ENCODE measurements at places on chromosomes 1 and 21.
A peak's percentile ranks its signal among the peaks of the same experiment; 100 is the strongest.

GRCh38 chr1:115314092-115314491, 24.0 kb downstream of the NGF start:
- DNase-seq: no peak

- DNase-seq: no peak
Observed at GRCh38 chr1:89331890-89332289, 32.0 kb upstream of the GBP6 start.

DNA sequence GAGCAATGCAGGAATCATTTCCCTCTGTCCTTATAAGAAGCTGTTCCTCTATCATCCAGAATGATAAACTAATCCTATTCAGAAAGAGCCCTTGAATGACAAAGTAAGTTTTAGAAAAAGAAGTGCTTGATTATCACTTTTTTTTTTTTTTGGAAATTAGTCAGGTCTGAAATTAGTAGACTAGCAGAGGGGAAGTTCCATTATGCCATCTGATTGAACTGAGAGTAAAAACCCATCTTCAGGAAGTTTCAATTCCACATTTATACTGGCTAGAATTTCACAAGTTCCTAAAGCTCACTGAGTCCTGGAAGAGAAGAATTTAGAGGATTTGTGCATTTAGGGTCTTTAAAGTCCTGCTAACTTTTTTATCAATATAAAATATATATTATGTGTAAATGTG, 128.8 kb upstream of the COA6 start:
- no peak for DNase-seq

GRCh38 chr1:111649227-111649626, 29.6 kb downstream of the RAP1A start:
- DNase-seq: no peak

GRCh38 chr21:36985751-36986594, 19.5 kb upstream of the HLCS start:
- peak; percentile 52 for DNase-seq

GRCh38 chr1:183454377-183454776, 17.9 kb upstream of the SMG7 start:
- DNase-seq: no peak

DNA sequence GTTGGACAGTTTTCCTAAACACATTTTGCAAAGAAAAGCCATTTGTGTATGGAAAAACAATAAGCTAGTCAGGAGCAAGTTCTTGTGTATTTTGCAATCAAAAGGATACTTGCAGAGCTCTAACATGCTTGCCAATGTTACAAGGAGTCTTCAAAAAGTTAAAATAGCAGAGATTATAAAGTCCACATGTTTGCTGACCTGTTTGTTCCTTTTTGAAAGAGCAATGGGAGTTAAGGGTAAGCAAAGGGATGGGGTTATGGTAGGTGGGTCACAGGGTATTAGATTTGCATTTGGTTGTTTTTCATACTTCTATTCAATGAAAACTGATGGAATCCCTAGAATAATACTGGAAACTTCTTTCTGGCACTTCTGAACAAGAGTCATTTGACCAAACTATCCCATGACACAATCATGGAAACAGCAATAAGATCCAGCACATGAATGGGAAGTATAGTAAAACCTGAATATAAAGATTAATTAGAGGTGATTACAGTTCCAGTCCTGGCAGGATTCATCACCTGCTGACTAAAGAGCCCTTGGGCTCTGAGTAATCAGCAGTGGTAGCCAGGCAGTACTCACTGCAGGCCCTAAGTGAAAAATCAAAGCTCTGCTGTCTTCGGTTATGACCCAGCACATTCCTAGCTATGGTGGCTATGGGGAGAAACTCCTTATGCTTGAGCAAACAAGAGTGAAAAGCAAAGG, 27.1 kb upstream of the ZC3H11B start:
- no peak for DNase-seq

DNA sequence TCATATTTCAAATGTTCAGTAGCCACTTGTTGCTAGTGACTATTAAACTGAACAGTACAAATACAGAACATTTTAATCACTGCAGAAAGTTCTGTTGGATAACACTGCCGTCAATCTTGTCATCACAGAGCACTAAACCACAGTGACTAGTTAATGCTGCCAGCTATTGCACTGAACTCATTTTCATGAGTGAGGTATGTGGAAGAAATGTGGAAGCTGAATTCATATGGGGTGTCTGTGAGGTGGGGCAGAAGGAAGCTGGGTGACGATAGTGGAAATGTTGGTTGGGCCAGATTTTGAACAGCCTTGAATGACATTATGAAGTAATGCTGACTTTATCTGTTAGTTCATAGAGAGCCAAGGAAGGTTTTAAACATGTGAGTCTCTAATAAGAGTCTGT, 49.6 kb downstream of the OSBPL9 start:
- no peak for DNase-seq

GRCh38 chr1:160876311-160876710, 8.7 kb downstream of the ITLN1 start:
- no peak for DNase-seq

DNA sequence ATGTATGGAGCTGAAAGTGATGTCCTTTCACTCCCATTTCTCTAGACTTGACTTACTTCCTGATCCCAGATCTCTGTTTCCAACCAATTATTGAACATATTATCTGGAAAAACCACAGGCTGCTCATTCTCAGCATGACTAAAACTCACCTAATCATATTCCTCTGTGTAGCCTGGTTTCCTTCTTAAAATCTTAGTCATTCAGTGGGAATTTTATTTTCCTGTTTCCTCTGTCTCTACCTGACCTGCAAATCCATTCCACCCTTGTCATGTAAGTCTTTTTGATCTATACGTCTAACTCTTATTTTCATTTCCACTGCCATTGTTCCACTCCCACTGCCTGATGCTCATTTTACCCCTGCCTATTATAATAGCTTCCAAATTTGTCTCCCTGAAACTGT, 67.9 kb upstream of the APOBEC4 start:
- no peak for DNase-seq

- DNase-seq: no peak
Observed at GRCh38 chr1:168565825-168566224, 10.6 kb upstream of the XCL1 start.

- DNase-seq: no peak
Observed at GRCh38 chr1:27634985-27635367, at the start of gene FGR. FGR (minus strand) TSS chr1:27635185; CDS start chr1:27623916, 11,269 bp downstream.

DNA sequence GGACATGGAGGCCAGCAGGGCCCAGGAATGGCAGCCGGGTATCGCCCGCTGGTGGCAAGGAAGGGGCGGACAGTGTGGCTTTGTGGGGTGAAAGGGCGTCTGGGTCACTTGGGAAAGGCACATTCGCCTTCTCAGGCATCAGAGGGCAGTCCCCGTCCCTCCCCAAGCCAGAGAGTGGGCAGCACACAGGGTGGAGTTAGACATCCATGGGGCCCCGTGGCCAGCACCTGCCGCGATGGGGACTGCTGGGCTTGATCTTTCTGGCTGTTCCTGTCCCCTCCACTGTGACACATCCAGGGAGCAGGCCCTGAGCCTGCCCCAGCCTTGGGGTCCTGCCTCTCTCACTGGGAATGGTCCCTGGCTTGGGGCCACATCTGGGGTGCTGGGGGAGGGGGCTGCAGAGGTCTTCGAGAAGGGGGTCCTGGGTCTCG, 4.0 kb upstream of the TRPM2 start:
- no peak for DNase-seq

DNA sequence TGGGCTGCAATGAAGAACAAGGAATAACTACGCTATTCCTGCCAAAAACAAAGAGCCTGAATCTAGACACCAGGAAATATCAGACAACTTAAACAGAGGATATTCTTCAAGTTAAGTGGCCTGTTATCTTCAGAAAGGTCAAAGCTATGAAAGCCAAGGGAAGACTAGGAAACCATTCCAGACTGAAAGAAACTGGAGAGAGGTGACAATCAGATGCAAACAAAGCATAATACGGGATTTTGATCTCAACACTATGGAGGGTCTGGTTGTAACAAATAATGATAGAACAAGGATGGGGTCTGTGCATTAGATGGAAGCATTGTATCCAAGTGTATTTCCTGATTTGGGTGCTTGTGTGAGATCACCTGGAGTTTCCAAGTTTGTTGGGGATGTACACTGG, 2.7 kb downstream of the EPRS1 start:
- no peak for DNase-seq

- no peak for DNase-seq
Observed at GRCh38 chr1:41514381-41514780, 29.9 kb upstream of the EDN2 start.

DNA sequence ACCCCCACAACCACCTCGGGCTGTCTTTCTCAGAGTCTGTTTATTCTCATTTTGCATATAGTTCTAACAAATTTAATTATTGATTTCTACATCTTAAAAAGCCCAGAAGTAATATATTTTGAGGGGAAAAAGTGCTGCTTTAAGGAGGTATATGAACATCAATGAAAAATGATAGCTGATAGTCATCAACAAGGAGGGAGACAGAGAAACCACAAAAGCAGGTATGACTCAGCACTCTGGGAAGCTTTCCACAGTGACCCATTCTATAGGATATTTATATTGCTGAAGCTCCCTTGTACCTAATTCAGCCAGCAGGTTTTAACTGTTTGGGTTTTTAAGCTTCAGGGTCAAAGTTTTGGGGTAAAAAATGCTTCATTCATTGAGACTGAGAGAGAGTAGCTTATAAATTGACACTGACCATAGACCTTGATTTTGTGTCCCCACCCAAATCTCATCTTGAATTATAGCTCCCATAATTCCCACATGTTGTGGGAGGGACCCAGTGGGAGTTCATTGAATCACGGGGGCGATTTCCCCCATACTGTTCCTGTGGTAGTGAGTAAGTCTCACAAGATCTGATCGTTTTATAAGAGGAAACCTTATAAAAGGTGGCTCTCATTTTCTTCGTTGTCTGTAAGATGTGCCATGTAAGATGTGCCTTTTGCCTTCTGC, 27.4 kb downstream of the VANGL1 start:
- no peak for DNase-seq

DNA sequence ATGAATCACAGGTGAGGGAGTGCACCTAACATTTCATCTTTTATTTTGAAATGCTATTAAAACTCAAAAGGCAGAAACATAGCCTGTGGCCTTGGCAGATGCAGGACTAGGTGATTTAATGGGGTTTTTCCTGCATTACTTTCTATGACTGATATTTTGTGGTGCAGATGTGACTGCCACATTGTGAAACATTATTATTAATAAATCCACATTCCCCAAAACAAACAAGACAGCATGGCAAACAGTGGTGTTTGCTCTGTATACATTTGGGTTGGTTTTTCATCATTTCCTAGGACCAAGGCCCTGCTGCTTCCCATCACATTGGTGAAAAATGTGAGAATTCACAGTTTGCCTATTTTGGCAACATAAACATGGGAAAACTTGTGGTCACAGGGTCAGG, 247.6 kb upstream of the SGIP1 start:
- DNase-seq: no peak

DNA sequence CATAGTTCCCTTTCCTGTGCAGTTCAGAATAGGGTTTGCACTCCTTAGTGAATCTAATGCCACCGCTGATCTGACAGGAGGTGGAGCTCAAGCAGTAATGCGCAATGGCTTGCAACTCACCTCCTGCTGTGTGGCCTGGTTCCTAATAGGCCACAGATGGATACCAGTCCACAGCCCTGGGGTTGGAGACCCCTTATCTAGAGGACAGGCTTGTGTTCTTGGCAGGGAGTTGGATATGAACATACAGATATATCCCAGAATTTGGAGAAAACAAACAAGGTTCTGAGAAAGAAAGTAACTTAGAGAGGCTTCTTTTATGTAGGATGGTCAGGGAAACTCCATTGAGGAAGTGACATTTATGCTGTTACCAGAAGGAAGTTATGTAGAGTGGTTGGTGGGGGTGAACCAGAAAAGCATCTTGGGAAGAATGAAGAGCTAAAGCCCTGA, 5.1 kb upstream of the PTPRC start:
- no peak for DNase-seq

DNA sequence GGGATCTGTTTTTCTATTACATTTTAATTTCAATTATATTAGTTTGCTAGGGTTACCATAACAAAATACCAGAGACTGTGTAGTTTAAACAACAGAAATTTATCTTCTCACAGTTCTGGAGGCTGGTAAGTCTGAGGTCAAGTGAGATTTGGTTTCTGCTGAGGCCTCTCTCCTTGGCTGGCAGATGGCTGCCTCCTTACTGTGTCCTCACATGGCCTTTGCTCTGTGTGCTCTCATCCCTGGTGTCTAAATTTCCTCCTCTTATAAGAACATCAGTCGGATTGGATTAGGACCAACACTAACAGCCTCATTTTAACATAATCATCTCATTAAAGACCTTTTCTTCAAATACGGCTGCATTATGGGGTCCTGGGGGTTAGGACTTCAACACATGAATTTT, 195.2 kb upstream of the CHODL start:
- DNase-seq: no peak

DNA sequence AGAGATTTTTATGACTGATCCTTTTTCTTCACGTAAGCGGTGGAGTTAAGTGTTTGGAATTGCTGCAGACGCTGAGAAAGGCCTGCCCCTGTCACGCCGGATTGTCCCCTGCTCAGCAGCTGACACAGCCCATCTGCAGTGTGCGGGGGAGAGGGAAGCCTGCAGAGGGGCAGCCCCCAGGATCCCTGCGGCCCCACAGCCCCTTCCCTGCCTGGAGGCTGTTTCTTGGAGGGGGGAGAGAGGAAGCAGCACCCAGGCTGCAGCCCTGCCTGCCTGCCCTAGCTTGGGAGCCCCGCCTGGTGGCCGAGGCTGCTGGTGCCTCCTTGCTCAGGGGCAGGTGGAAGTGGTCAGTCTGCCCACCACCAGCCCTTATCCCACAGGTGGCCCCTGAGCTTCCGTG, 50.7 kb downstream of the PRDM16 start:
- DNase-seq: no peak

DNA sequence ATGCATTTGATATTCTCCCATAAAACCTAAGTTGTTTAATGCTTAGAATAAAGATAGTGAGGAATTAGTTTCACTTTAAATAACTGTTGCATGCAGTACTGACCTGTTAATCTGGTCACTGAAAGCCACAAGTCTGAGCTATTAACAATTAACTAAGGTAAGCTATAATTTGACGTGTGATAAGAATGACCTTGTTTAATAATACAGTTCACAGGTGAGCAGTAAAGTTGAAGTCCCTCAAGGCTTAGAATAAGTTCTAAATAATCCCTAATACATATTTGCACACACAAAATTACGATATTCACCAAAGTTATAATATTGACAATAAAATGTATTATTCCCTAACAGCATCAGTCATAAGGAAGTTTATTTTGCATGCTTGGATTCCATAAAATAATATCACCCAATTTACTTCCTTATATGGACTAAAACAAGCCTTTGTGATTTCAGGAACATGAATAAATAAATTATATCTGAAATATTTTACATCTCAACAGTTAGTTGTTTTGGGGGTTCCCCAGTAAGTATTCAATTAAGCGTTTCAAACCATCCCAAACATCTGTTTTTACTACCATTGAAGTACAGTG, 70.6 kb upstream of the CHRM3 start:
- DNase-seq: no peak

GRCh38 chr1:157030728-157031127, 14.8 kb downstream of the ARHGEF11 start:
- no peak for DNase-seq

DNA sequence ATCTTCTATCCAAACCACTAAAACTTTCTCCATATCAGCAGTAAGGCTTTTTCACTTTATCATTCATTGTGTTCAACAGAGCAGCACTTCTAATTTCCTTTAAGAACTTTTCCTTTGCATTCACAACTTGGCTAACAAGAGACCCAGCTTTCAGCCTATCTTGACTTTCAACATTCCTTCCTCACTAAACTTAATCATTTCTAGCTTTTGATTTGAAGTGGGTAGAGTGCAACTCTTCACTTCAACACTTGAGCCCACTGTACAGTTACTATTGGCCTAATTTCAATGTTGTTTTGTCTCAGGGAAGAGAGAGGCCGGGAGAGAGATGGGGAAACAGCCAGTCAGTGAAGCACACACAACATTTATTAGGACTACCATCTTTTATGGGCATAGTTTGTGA, 2.0 kb downstream of the UBE2G2 start:
- DNase-seq: no peak

Measured in activated T-cell treated with anti-CD3 and anti-CD28 coated beads, Interleukin-2, amount 50 U/mL, for 72 hours (primary cell).